ENCODE measurements at places on chromosomes 12 and 14.
A peak's percentile ranks its signal among the peaks of the same experiment; 100 is the strongest.

DNA sequence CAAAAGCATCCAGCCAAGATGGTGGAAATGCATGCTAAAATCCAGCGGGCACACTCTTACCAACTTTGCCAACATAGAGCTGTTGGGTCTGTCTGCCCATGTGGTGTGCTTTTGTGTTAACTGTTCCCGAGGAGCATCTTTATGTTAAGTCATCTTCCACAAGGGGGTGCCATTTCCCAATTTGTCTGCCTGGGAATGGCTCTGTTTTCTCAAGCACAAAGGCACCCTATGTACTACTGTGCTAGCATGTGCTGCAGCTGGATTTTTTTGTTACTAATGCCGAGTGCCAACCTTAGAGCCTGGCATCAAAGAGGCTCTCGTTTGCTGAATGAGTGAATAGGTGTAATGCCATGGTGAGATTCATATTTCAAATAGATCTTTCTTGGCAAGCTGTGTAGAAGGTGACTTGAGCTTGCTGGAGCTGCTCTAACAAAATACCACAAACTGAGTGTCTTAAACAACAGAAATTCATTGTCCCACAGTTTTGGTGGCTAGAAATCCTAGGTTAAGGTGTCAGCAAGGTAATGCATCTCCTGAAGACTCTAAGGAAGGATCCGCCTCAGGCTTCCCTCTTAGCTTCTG is 74.3 kb downstream of the TRHDE start:
- peak; percentile 0 for DNase-seq

- DNase-seq: no peak
These were observed 52.0 kb upstream of the CPM start for GRCh38 chr12:68984796-68985573.

DNA sequence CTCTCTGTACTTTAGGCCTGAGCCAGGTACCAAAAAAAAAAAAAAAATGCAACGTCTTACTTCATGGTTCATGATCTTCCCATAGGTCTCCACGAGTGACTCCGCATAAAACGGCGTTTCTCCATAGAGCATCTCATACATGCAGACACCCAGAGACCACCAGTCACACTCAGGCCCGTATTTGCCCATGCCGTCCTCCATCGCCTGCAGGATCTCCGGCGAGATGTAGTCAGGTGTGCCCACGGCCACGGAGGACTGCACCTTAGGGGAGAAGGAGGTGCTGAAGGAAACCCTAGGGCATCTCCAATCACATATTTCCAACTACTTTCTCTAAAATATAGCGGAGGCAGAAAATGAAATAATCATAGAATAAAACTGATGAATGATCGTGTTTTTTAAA is 61.0 kb downstream of the AMN start:
- no peak for DNase-seq

- no peak for DNase-seq
These were observed 69.2 kb downstream of the SLC6A12 start for GRCh38 chr12:144650-145284.

GRCh38 chr14:102378830-102379229 is 16.1 kb downstream of the TECPR2 start:
- DNase-seq: no peak

GRCh38 chr12:122079532-122080081 is 1.1 kb downstream of the MLXIP start:
- no peak for DNase-seq

GRCh38 chr12:63882844-63883243 is 38.3 kb downstream of the SRGAP1 start:
- DNase-seq: no peak

- no peak for DNase-seq
These were observed 126.9 kb upstream of the RBM19 start for GRCh38 chr12:114092981-114093380.

DNA sequence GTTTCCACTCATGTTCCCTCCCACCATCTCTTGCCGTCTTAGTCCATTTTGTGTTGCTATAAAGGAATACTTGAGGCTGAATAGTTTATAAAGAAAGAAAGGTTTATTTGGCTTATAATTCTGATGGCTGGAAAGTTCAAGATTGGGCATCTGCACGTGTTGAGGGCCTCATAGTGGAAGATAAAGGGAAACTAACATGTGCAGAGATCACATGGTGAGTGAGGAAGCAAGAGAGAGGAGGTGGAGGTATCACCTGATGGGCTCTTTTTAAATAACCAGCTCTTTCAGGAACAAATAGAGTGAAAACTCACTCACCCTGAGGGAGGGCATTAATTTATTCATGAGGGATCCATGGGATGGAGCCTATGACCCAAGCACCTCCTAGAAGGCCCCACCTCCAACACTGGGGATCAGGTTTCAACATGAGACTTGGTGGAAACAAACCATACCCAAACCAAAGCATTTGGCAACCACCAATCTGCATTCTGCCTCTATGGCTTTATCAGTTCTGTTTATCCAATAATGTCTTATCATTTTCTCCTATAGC is 29.5 kb downstream of the MYO1H start:
- DNase-seq: no peak

GRCh38 chr14:104752423-104752734 is 568 bp upstream of the SIVA1 start:
- no peak for DNase-seq

DNA sequence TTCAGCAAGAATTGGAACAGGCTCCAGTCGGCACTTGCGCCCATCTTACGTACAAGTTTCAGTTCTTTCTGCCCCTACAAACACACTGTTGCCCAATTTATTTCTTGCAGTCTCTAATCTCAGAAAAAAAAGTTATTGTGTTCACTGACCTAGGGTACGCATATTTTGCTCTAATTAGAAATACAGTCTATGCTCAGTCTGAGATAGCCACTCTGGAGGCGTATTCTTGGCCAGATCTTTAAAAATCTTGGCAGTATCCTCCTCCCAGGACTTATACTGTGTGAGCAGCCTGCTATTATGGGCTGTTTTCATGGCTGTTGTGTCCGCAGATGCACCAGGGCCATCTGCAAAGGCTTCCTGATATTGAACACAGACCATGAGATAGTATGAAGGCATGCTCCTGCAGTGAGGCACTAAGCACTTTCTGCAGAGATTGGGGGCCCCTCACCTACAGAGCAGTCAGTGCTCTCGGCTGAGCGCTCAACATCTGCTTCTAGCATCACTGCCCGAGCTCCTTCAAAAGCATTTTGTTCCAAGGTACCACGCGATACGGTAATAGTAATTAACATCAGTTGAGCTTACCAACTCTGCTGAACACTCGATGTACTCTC is 57.9 kb downstream of the PPM1H start:
- no peak for DNase-seq

- DNase-seq: no peak
These were observed 39.8 kb upstream of the LMNTD1 start for GRCh38 chr12:25592725-25593495.

DNA sequence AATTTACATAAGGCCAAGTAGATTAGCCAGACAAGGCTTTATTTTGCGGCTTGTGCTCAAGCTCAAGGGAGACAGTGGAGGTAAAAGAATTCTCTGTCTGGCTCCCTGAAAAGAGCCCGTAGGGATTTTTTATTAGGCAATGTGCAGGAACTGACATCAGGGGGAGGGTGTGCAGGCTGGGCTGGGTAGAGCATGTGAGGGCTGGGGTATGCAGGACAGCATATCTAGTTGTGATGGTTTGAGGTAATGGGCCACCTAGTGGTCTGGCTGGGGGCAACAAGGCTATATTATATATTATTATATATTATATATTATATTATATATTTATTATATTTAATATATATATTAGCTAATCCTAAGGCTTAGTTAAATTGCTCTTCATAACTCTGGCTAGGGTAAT is 102.1 kb downstream of the TMEM117 start:
- DNase-seq: no peak

DNA sequence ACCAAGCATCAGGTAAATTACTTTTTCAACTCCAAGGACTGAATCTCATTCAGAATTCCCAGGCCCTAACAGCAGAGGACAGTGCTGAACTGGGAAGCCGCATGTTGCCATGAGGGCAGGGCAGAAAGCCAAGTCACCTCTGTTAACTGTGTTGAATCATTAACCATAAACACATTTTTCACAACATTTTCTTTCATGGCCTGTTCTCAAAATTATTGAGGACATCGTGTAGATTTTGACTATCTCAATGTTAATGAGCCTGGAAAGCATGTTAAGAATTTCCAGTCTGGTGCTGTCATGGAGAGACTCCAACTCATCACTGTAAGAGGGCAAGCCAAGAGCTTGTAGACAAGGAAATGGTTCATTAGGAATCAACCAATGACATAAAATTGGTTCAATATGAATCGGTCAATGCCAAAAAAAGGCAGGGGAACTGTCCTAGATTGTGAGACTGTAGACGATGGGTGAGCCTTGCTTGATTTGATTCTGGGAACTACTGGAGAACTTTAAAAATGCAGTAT is 33.7 kb downstream of the CPM start:
- no peak for DNase-seq

DNA sequence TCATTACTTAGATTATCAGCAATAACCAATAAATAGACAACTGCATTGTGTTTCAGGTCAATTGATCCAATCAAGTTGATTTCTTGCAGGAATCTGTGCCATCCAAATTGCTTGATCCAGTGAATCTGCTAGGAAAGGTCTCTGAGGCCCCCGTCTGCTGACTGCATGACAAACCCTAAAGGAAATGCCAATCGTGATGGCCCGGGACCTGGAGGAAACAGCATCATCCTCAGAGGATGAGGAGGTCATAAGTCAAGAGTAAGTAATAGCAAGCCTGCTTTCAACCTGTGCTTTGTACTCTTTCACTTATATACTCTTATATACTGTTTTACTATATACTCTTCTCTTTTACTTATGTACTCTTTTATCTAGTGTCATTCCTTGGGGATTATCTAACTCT is 1.9 kb downstream of the TTLL5 start:
- DNase-seq: no peak
